ENCODE measurements at places on chromosomes 16 and 17.

- DNase-seq = no peak
Observed at GRCh38 chr17:76394166-76394565, 9.8 kb downstream of the SPHK1 start.

- DNase-seq = no peak
Observed at GRCh38 chr17:32591405-32591804, 104.6 kb downstream of the CDK5R1 start.

GRCh38 chr17:63542942-63543821 is 7.1 kb upstream of the DCAF7 start:
- no peak for DNase-seq

DNA sequence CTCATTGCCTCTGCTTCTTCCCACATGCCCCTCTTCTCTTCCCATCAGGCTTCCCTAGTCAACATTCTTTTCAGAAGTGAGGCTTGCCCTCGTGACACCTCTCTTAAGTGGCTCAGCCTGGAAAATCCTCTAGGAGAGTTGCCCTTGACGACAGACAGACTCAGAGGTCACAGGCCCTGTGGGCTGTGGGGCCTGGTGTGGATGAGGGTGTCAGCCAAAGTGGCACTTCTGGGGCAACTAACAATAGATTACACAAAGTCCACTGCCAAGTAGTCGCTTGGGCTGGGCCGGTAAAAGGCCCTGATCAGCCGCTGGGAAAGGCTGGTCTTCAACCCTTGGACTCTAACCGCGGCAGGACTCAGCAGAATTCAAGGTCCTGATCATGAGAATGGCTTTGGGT is 33.7 kb upstream of the METTL16 start:
- DNase-seq = no peak

- DNase-seq = no peak
Observed at GRCh38 chr16:30459456-30459855, 13.1 kb upstream of the ITGAL start.

DNA sequence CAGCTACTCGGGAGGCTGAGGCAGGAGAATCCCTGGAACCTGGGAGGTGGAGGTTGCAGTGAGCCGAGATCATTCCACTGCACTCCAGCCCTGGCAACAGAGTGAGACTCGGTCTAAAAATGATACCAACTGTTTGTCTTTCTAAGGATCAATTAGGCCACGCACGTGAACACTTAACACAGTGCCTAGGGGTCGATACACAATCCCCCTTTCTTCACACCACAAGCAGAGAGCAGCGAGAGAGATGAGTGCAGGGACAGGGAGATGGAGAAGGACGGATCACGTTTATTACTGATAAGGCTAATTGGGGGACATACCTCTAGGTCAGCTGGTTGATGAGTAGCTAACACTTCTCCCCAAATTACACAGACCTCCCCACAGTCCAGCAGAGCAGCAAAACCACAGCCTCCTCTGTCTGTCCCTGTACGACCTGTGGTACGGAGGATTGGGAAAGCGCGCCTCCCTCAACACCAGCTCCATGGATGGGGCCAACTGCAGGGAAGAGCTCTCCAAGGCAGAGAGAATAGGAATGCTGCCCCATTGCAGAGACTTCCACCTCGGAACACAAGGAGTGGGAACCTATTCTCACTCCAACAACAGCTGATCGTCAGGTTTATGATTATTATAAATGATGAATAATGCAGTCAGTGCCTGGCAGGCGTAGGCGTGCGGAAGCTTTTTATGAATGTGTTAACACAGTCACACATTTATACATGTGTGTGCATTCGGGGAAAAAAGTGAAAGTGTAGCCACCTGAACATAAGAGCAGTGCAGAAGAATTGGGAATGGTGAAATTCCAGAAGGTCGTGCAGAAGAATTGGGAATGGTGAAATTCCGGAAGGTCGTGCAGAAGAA is 155.1 kb downstream of the C16orf95 start:
- no peak for DNase-seq

- DNase-seq = no peak
Observed at GRCh38 chr16:57528499-57529390, 7.6 kb downstream of the CCDC102A start.

GRCh38 chr16:87956365-87957231 is 5.4 kb downstream of the BANP start:
- DNase-seq = peak; percentile 71

DNA sequence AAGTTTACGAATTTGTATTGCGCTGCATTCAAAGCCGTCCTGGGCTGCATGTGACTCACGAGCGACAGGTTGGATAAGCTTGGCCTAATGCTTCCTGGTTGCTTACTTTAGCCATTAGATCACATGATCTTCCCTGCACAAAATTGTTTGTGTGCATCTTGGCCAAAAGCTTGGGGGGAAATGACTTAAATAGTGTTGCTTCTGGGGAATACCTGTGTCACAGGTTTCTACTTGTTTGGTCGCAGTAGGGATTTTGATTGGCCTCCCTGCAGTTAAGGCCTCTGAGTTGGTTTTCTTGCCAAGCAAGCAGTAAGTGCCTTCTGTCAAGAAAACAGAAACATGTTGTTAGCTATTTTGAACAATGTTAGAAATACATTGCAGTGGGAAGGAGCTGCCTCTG is 39.6 kb upstream of the DUSP14 start:
- no peak for DNase-seq

GRCh38 chr16:80587071-80587470 is 46.3 kb downstream of the DYNLRB2 start:
- no peak for DNase-seq

DNA sequence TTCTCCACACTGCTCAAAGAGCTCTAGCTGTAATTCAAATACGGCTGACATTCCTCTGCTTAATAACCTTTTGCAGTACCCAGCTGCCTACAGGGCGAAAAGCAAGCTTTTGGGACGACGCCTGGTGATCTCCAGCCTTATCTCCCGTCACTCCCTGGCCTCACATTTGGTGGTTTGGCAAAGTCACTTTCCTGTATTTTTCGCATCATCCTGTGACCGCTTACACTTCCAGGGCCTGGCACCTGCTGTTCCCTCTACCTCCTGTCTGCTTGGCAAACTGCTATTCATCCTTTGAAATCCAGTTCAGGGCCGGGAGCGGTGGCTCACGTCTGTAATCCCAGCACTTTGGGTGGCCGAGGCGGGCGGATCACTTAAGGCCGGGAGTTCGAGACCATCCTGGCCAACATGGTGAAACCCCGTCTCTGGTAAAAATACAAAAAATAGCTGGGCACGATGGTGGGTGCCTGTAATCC is 2.7 kb upstream of the BHLHA9 start:
- DNase-seq = peak; percentile 13

GRCh38 chr16:67112591-67113399 is 3.1 kb downstream of the PHAF1 start:
- no peak for DNase-seq

- DNase-seq = no peak
Observed at GRCh38 chr16:46807336-46807735, 23.6 kb downstream of the C16orf87 start.

Measured in cardiac fibroblast (primary cell).